ENCODE measurements at places on chromosomes 4 and X. TPM values are rescaled to one million over a fixed set of nuclear protein-coding genes. Genes with fewer than 3 reads are reported as not detected.

The PPP1R2C gene
- not detected for polyA plus RNA-seq

The SULT1B1 gene
- 0.90 TPM for polyA plus RNA-seq

The NOCT gene
- 0.54 TPM for polyA plus RNA-seq

The EMD gene
- 55.1 TPM for polyA plus RNA-seq

The DSPP gene
- not detected for polyA plus RNA-seq

The CXCL6 gene
- polyA plus RNA-seq: 0.20 TPM

The TREX2 gene
- not detected for polyA plus RNA-seq

The PDGFRA gene
- 192 TPM for polyA plus RNA-seq

The STAG2 gene
- polyA plus RNA-seq: 36.4 TPM

The NFXL1 gene
- 7.0 TPM for polyA plus RNA-seq

The ENOX2 gene
- 5.4 TPM for polyA plus RNA-seq

The NSG1 gene
- 38.3 TPM for polyA plus RNA-seq

The GAGE1 gene
- polyA plus RNA-seq: not detected

The PCYT1B gene
- polyA plus RNA-seq: 4.8 TPM

The TNIP2 gene
- polyA plus RNA-seq: 6.4 TPM

The ABCG2 gene
- polyA plus RNA-seq: 4.4 TPM

The DCAF16 gene
- 25.8 TPM for polyA plus RNA-seq

The PAGE2 gene
- polyA plus RNA-seq: not detected

The DTHD1 gene
- 0.70 TPM for polyA plus RNA-seq

The INTU gene
- 9.1 TPM for polyA plus RNA-seq
